ENCODE measurements at places on chromosomes 5 and 9.

DNA sequence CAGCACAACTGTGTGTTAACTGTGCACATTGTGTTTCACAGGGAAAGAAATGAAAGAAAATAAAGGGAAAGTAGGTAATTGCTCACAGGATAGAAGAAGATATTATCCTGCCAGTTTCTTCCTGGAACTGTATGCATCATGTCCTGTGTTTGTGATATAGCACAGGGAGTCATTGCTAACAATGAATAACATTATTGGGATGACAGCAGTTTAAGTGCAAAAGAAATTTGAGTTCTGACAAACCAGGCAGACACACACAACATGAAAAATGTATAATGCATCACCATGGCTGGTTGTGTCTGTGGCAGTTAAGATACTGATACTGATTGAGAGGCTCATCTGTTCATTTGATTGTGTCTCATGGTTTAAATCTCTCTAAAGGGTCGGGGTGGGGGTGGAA lies 145.4 kb downstream of the SPATA31D1 start:
- no peak for DNase-seq

- no peak for DNase-seq
Measured at GRCh38 chr5:93574491-93575305, 6.3 kb downstream of the NR2F1-AS1 start.

- no peak for DNase-seq
Measured at GRCh38 chr9:126883636-126884035, 23.2 kb downstream of the ZBTB34 start.

DNA sequence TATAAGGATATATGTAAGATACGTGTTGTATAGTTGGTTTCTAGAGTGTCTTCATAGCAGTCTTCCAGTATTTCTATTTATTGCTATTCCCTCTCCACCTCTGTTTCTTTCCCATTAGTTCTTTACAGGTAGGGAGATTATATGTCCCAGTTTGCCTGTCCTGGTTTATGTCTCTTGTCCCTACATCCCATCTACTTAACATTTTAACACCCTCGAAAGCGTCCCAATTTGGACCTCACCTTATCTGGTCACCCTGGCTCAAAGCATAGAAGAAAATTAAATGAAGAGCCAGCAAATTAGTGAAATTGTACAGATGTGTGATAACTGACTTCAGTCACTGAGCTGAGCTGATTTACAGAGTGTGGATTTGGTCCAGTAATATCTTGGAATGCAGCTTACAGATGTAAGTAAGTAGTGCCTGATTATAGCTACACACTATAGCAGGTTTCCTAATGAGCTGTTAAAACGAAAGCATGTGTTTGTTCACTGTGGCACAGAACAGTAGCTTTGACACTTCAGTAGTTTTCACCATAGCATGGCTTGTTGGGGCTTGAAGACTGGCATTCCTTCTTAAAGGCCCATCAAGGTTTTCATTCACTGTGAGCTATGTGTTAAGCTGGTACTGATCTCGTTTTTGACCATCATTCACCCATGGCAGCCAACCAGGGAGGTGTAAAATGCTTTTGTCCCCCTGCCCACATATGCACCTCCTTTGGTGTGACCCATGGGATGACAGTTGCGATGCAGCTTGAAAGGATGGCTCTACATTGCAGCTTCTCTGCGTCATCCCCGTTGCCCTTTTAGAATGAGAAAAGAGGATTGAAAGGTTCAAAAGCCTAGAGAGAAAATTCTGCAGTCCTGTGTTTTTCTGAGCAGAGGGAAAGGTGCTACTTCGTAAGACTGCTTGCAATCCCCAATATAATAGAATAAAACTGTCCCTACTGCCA lies 192.1 kb upstream of the DMRT1 start:
- DNase-seq = no peak

GRCh38 chr9:112631313-112632070 lies 86.4 kb downstream of the INIP start:
- no peak for DNase-seq

GRCh38 chr5:168914491-168914890 lies 335.3 kb upstream of the PANK3 start:
- DNase-seq = no peak

GRCh38 chr5:172926008-172926523 lies 33.2 kb upstream of the RPL26L1 start:
- DNase-seq = no peak

DNA sequence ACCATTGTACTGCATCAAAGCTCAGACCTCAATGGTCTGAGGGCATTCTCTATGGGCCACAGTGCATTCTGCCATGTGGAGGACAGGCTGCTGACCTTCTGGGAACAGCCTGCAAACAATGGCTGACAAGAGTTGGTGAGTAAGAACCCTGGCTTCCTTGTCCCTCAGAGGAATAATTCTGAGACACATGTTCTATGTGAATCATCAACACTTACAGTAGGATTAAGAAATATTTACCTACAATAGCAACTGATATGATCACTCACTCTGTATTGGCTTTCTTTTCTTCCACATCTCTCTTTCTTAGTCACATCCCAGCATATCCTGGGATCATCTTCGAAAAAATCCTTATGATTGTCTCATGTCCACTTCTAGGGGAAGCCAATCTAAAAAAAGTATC lies 306.5 kb upstream of the ITGA1 start:
- no peak for DNase-seq

- no peak for DNase-seq
Measured at GRCh38 chr5:131182839-131183238, 12.1 kb downstream of the LYRM7 start.

Data from NCI-H187 treated with DMSO at 0.1 percent for 48 hours (cell line).